Frontal cortex (tissue), 4 donors: ENCODE measurements at places on chromosomes 13 and 19. TPM values are rescaled to one million over a fixed set of nuclear protein-coding genes. Genes with fewer than 3 reads are reported as not detected.

Gene ZNF441
- 38.3 TPM for total RNA-seq

Gene CPAMD8
- total RNA-seq, result 4.9 TPM

Gene NEK5
- total RNA-seq, result 0.82 TPM

Gene ZNF331
- 14.7 TPM for total RNA-seq

Gene PSG2
- not detected for total RNA-seq

Gene CYP4F2
- not detected for total RNA-seq

Gene RAB3A
- total RNA-seq, result 42.0 TPM

Gene ABCC4
- 9.0 TPM for total RNA-seq

Gene LILRA1
- total RNA-seq, result not detected

Gene CYTH2
- 78.3 TPM for total RNA-seq

Gene ZNF490
- 9.4 TPM for total RNA-seq

Gene STOML3
- total RNA-seq, result not detected

Gene ZNF560
- 0.41 TPM for total RNA-seq

Gene FGF21
- not detected for total RNA-seq

Gene PCDH17
- 94.2 TPM for total RNA-seq

Gene TTC9B
- 37.5 TPM for total RNA-seq

Gene MADCAM1
- 1.2 TPM for total RNA-seq

Gene C5AR2
- under 0.01 TPM for total RNA-seq

Gene EFNB2
- total RNA-seq, result 73.4 TPM

Gene LIG1
- 17.9 TPM for total RNA-seq

Gene IL27RA
- 5.7 TPM for total RNA-seq

Gene TTYH1
- 65.2 TPM for total RNA-seq

Gene TMTC4
- total RNA-seq, result 73.0 TPM

Gene SYNGR4
- total RNA-seq, result not detected

Gene DPRX
- total RNA-seq, result not detected

Gene ACP7
- total RNA-seq, result not detected
